ENCODE measurements at places on chromosomes 11 and 22. TPM values are rescaled to one million over a fixed set of nuclear protein-coding genes. Genes with fewer than 3 reads are reported as not detected.

GRCh38 chr11:131042041-131042390 is 125.7 kb upstream of the SNX19 start:
- DNase-seq = no peak

DNA sequence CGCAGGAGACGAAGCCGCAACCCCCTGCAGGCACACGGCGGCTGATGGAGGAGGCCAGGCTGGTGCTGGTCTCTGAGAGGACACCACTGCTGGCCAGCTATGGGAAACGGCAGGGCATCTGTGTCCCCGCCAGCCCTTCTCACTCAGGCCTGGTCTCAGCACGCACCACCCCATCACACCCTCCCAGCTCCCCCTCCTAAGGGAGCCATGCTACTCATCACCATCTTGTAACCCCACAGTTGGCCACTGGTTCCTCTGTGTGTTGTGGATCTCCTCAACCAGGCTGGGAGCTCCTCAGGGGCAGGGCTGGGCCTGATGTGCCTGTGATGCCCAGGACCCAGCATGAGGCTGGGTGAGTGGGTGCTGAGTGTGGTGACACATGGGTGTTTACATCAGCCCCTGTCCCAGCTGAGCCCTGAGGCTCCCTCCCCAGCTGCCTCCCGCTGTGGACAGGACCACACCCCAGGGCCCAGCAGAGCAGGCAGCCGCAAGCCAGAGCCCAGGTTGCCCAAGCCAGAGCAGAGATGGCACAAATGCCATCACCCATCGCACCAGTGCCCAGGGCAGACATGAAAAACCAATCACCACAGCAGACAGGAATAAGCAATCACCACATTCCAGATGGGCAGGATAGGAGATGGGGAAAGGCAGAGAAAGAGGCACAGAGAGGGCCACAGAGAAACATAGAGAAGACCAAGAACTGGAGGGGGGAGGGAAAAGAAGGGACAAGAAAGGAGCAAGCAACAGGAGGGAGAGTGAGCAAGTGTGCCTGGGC is 8.2 kb downstream of the ARVCF start:
- no peak for DNase-seq

- peak; percentile 20 for DNase-seq
Measured at GRCh38 chr22:44686873-44687600, 15.0 kb upstream of the PRR5 start.

- DNase-seq = peak; percentile 80
Measured at GRCh38 chr22:36325154-36326031, 62.4 kb downstream of the MYH9 start.

ART5 gene
- not detected for total RNA-seq

RAG1 gene
- 0.45 TPM for total RNA-seq

LIPT2 gene
- total RNA-seq = 2.4 TPM

SORL1 gene
- not detected for total RNA-seq

Measured in SJSA1 (cell line).